Liver (tissue), 10 donors: ENCODE measurements at places on chromosomes 11 and 22.

DNA sequence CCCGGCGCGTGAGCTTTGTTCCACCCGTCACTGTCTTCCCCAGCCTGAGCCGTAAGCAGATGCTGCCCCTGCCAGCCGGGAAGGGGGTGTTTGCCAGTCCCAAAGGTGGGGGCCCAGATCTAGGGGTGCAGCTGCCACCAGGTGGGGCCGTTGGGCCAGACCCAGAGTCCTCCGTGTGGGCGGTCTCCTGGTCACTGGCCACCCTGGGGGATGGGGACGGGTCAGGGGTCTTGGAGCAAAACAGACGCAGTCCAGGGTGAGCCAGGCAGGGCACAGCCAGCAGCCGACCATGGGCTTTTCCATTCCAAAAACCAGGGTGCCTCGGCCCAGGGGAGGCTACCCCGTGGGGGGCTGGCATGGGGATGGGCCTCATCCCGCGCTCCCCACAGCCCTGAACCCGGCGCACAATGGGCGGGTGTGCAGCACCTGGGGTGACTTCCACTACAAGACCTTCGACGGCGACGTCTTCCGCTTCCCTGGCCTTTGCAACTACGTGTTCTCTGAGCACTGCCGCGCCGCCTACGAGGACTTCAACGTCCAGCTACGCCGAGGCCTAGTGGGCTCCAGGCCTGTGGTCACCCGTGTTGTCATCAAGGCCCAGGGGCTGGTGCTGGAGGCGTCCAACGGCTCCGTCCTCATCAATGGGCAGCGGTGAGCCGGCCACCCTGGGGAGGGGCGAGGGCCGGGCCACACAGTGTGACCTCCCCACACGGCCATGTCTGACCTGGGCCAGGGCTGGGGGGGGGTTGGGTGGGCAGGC is 3.5 kb downstream of the MUC5B start:
- DNase-seq, result no peak

DNA sequence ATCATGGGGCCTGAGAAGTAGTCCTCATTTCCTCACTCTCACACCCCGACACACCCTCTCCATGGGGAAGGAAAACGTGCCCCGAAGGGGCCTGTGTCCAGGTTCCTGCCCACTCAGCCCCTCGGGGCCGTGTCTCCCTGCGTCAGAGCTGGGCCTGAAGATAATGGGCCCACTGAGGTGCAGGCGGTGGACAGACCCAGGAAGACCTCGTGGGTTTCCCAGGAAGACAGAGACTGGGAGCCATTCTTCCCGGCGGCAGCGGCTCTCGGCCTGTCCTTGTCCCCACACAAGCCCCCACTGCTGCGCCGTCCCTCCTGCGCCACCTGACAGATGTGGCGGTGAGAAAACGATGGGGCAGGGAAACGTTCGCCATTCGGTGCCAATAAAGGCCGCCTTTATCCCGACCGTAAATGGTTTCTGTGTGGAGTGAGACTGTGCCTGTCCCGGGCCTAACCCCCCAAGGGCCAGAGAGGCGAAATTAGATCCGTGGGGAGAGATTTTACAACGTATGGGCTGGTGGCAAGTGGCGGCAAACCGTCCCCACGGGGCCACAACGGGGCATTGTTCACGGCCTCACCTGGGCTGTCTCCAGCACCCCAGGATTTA is 89.0 kb downstream of the CDKN1C start:
- no peak for DNase-seq

GRCh38 chr11:128627666-128628324 is 40.4 kb upstream of the ETS1 start:
- DNase-seq, result no peak

DNA sequence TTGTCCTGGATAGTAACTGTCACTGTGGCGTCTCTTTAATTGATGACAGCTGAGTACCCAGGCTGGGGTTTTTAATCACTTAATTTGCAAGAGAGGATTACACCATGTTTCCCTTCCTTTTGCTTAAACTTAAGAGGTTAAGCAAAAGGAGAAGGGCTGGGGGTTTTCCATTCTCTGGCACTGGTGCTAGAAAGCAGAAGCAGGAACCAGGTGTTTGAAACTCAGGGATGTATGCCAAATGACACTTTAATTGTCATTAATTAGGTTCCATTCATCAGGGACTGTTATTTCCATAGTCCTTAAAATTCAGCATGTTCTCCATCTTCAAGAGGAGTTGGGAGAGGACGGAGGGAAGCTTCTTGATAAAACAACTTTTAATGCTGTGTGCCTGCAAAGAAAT is 746.2 kb downstream of the NELL1 start:
- no peak for DNase-seq

DNA sequence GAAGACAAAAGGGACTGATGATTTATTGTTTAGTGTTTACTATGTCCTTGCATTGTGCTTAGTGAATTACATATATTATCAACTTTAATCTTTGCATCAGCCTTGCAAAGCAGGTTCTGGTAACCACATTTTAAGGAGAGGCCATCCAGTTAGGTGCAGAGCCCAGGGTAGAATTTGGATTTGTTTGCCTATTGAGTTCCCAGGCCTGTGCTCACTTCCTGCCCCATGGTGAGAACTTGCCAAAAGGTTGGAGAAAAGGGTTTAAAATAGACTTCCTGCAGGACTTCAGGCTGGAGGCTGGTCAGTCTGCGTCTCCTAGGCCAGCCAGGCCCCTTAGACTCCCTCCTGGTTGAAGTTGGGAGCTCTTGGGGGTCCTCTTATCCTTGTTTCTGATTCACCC is 72.1 kb downstream of the ATXN10 start:
- no peak for DNase-seq

GRCh38 chr22:36753120-36753802 is 22.7 kb downstream of the IFT27 start:
- no peak for DNase-seq
